Cerebellar nuclear complex (tissue), 1 donor: ENCODE measurements at places on chromosomes 6 and 20.

- DNase-seq, result no peak
Observed at GRCh38 chr6:12318749-12319148, 28.6 kb downstream of the EDN1 start.

- no peak for DNase-seq
Observed at GRCh38 chr6:44699082-44699481, 311.6 kb downstream of the CDC5L start.

GRCh38 chr20:32749914-32750637, 6.8 kb upstream of the COMMD7 start:
- DNase-seq, result no peak

DNA sequence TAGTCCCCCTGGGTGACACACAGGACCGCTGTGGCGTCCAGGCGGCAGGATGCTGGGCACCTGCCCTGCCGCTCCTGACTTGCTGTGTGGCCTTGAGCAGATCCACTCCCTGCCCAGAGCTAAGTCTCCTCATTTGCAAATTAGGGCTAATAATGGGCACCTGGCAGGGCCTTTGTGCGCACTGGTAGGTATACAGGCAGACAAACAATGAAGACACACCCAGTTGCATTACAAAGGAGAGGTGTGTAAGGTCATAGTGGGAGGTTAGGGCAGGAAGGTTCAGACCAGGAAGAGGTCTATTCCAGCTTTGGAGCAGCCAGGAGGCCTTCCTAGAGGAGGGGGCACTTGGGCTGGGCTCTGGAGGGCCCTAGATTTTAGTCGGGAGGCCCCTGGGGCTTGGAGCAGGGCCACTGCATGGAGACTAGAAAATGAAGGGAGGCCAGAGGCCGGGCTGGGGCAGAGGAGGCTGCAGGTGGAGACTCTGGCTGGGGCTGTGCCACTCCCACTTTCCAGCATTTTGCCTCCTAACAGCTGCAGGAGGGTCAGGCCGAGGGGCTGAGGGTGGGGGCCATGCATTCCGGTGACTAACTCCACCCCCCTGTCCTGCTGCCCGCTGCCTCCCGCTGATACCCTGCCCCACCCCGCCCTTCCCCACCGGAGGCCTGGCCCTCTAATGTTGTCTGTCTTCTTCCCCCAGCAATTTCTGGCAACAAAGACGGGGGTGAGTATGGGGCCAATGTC, 28.5 kb downstream of the MYH7B start:
- no peak for DNase-seq

- DNase-seq, result no peak
Observed at GRCh38 chr20:1706079-1706478, 48.5 kb upstream of the SIRPG start.

DNA sequence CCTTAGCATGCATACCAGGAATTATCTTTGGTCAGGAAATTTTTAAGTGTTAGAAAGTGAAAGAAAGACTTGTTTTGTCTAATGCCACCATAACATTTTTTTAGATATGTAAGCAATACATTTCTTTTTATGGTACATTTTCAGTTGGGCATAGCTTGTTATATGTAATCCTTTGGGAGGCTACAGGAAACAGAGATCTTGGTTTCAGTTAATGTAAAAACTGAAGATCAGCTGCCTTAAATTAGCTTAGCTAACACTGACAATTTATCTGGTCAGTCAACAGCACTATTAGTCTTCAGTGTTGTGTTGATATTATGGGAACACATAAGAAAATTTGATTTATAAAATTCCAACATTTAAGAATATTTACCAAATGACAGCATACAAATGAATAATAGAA, 78.6 kb upstream of the SMIM8 start:
- DNase-seq, result no peak
